ENCODE measurements at places on chromosomes 2 and 18.

DNA sequence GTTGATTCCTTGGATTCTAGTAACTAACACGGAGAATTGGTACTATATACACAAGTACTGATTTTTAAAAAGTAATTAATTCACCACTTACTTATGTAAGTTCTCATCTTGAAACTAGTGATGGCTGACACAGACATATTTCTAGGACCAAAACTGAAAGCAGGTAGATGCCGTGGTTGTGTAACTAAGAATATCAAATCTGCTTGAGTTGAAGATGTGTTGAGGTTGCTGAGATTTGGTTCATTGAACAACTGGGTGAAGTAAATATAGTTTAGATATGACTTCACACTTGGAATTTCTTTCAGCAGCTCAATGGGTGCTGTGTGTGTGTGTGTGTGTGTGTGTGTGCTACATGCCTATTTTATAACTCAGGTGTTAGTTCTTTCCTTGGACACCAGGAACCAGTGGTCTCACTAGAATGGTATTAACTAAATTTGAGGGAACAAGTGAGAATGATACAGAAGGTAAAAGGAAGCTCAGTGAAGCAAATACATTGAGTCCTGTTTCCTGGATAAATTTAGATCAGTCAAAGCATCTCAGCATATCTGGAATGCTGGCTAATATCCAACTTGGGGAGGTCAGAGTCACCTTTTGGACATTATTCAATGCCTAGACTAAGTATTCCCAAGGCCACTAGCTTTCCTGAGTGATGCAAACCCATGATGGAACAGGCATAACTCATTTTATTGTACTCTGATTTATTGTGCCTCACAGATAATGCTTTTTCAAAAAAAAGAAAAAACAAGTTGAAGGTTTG, 110.7 kb upstream of the ZEB2 start:
- DNase-seq: no peak

- no peak for DNase-seq
Observed at GRCh38 chr2:172248381-172248780, 145.7 kb upstream of the DLX2 start.

DNA sequence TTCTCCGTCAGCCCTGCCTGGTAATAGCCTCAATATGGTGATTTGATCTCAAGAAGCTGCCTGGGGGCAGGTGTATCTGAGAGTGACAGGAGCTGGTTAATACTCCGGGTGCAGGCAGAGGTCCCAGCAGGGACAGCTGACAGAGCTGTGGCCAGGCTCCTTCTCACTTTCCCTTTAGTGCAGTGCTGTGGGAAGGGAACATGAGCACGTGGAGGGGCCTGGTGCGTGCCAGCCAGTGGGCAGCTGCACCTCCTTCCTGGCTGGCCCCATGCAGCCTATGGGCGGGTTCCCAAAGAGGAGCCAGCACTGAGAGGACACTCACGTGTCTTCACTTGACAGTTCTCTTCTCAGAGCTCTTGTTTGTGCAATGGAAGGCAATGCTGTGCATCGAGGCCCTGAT, 9.1 kb downstream of the CNNM4 start:
- no peak for DNase-seq

- no peak for DNase-seq
Observed at GRCh38 chr18:31996007-31996406, 22.6 kb upstream of the RNF125 start.

- no peak for DNase-seq
Observed at GRCh38 chr2:189254268-189254883, 74.8 kb upstream of the COL5A2 start.

- no peak for DNase-seq
Observed at GRCh38 chr2:84077496-84077895, 381.6 kb downstream of the SUCLG1 start.

- DNase-seq: no peak
Observed at GRCh38 chr2:108412995-108413710, 35.4 kb downstream of the SULT1C4 start.

DNA sequence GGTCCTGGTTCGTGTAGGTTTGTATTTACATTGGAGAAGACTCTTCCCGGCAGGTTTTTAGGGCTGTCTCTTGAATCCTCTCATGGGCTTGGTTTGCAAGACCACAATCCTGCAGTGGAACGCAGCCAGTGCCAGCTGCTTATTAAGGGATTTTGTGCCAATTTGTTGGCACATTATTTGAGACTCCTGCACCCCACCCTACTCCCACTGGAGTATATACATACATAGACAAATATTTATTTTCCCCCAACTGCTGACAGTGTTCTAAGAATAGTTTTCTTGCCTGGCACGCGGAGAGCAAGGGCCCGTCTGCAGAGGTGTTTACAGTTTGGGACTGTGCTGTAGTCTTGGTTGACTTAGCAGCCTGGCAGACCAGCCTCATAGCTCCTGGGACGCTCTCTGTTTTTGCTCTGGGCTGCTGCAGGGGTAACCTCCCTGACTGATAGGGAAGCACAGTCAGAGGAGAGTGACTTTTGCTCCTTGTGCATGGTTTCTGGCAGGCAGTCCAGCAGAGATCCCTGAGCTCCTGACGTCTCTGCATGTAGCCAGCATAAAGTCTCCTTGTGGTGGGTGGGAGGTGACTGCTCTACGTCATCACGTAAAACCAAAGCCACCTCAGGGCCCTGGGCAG, 1.9 kb downstream of the LDLRAD4 start:
- DNase-seq: no peak

DNA sequence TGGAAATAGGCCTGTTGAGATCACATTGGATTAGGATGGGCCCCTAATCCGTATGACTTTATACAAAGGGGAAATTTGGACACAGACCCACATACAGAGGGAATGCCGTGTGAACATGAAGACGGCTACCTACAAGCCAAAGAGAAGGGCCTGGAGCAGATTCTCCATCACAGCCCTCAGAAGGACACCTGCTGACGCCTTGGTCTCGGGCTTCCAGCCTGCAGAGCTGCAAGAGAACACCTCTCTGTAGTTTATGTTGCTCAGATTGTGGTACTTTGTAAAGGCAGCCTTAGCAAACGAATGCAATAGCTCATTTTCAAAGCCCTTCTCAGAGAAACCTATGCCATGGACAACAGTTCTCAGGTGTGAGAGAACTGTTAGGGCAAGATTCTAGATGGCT, 86.1 kb downstream of the LONRF2 start:
- DNase-seq: no peak

DNA sequence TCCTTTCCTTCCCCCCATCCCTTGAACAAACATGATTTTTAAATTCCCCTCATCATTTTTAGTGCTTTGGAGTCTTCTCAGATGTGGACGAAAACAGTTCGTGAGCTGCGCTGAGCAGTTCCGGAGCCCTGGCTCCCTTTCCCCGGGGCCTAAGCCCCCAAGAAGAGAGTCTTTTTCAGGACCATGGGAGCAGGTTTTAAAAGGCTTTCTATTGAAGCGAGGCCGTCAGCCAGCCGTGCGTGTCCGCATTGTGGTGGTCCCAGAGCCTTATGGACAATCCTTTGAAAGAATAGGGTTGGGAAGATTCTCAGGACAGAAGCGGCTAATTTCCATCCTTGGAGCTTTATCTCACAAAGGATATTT, 290.7 kb downstream of the SOX11 start:
- DNase-seq: no peak

DNA sequence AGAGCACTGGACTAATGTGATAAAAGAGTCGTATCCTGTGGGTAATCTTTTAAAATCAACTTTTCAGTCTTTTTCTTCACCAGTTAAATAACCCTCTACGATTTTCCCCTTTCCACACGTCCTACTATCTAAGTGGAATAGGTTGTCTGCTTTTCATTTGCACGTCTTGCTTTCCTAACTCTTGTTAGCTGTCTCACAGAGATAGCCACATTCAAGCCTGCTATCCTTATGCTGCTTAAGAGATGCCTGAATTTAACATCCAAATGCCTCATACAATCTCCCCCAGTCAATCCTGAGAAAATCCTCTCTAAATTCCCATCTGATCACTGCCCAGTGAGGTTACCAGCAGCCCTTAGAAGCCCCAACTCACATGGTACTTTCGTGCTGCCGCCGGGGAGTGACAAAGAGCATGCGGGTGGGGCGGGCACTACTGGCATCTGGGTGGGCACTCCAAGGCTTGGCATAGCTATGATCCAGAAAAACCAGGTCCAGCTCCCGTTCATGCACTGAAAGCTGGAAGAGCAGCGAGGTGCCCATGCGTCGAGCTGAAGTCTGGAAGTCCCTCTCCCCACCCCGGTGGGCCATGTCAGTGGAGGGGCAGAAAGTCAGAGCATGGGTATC, 1.5 kb downstream of the KANSL3 start:
- no peak for DNase-seq

GRCh38 chr18:52409727-52410126, 69.7 kb downstream of the DCC start:
- DNase-seq: no peak

DNA sequence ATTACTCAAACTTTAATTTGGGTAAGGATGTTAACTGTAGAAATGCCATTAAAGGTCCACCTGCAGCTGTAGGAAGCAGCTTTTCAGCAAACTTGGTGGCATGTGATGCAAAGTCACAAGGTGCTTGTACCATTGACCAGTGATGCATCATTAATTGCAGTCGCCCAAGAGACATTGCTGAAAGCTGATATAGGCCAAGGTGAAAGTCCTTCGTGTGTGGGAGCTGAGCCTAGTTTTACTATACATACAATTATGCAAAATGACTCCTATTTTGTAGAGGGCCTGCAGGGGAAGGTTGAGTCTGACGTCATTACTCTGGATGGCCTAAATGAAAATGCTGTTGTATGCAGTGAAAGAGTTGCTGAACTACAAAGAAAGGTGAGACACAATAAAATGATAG, 40.5 kb downstream of the ALMS1 start:
- DNase-seq: no peak

- DNase-seq: no peak
Observed at GRCh38 chr2:112148477-112148876, 10.3 kb downstream of the FBLN7 start.

DNA sequence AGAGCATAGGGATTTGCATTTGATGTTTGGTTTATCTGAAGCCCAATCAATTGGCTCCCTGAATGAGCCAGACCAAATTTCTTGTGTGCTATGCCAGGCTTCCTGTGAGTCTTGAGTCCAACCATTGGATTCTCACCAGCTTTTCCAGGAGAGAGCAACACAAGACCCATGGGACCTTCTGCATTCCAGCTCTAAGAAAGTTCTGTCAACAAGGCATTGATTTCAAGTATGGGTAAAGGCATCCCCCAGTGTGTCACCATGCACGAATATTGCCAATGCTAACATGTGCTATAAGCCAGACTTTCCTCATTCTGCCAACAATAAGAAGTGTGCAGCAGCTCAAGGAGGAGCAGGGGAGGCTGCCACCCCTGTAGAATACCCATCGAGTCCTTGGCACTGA, 266.6 kb downstream of the ETAA1 start:
- no peak for DNase-seq

- DNase-seq: no peak
Observed at GRCh38 chr18:54149078-54149697, 75.3 kb downstream of the MBD2 start.

GRCh38 chr2:43127208-43127940, 99.0 kb downstream of the ZFP36L2 start:
- DNase-seq: peak; percentile 91

- DNase-seq: no peak
Observed at GRCh38 chr2:72682061-72682460, 143.8 kb downstream of the EXOC6B start.

GRCh38 chr18:7754725-7755181, 187.6 kb downstream of the PTPRM start:
- DNase-seq: no peak

DNA sequence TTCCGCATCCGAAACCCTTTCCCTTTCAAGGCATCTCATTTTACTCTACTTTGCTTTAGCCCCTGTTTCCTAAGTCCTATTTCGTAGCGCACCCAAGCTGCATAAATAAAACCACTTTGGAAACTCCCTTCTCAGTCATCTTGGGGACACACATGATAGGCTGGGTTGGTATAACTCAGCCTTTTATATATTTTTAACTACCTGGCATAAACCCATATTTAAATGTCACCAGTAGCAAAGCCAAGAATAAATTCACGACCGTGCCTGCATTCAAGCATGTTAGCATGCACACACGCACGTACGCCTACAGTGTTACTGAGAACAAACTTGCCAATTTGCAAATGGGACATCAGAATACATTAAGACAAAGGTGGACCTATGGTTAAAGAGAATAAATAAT, 564.7 kb upstream of the PIK3C3 start:
- no peak for DNase-seq

DNA sequence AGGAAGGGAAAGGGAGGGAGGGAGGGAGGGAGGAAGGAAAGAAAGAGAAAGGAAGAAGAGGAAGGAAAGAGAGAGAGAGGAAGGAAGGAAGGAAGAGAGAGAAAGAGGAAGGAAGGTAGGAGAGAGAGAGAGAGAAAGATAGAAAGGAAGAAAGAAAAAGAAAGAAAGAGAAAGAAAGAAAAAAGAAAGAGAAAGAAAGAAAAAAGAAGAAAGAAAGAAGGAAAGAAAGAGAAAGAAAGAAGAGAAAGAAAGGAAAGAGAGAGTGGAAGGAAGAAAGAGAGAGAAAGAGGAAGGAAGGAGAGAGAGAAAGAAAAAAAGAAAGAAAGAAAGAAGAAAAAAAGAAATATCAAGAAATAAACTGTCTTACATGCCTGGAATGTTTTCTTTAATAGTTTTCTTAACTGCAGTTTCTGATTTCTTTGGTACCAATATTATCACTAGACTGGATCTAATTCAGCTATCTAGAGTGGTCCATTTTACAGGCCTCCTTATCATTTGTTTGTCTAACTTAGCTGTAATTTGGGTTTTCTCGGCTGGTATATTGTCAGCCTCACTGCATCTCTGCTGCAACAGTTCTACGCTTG, 59.6 kb upstream of the MBOAT2 start:
- DNase-seq: no peak

GRCh38 chr2:149430743-149431736, 100.7 kb downstream of the LYPD6 start:
- DNase-seq: no peak

GRCh38 chr18:9691235-9691634, 16.9 kb upstream of the RAB31 start:
- no peak for DNase-seq

DNA sequence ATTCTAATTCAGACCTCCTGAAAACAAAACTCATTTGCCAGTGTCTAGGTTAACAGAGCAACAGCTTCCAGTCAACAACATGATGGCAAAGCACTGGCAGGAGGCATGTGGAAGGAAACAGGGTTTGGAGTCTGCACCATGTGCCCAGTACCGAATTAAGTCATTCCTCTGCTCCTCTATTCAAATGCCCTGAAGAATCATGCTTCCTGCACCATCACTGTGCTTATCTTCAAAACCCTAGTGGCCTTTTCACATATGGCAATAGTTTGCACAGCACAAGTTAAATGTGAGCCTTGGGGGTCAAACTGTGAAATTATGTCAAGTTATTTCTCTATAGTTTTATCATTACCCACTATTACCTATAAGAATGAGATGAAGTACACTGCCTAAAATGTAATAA, 75.4 kb upstream of the GRB14 start:
- no peak for DNase-seq

DNA sequence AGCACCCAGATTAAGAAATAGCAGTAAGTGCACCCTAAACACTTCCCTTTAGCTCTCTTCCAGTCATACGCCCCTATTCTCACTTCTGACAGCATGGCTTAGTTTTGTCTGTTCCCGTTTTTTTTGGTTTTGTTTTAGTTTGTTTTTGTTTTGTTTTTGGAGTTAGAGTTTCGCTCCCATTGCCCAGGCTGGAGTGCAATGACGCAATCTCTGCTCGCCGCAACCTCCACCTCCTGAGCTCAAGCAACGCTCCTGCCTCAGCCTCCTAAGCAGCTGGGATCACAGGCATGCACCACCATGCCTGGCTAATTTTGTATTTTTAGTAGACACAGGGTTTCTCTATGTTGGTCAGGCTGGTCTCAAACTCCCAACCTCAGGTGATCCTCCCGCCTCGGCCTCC, 2067.7 kb downstream of the SUCLG1 start:
- DNase-seq: no peak

Measured in stimulated activated CD4-positive, alpha-beta T cell treated with anti-CD3 and anti-CD28 coated beads, Interleukin-1b, Interleukin-23, amount 100 ng/mL, for 1 hour (primary cell).